Right kidney (tissue), 9 donors: ENCODE measurements at places on chromosomes 11 and 22.

- no peak for DNase-seq
These were observed 59.1 kb downstream of the WNT11 start for GRCh38 chr11:76147106-76147740.

DNA sequence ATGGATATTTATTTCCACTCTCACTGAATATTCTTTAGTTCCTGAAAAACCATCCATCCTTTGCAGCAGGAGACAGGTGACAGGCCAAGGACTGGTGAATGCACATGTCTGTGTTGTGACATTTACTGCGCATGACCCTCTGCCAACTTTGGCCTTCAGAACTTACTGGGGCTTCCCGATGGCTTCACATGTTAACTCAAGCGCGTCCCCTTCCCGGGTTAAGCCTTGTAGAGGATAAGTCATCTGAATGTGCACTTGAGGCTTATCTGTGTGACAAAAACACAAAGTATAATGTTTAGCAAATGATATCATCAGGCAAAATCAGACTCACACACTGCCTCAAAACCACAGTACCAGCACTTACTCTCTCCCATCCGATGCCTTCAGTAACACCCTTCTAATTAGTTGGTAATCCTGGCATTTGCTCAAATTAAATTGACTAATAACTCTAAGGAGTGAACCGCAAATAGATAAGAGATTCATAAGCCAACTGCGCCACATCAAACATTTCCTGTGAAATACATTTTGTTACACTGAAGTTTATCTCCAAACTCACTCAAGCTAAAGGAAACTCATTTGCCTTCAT lies 286.4 kb downstream of the CADM1 start:
- no peak for DNase-seq

- no peak for DNase-seq
These were observed 48.4 kb downstream of the COMMD9 start for GRCh38 chr11:36240801-36241200.

- DNase-seq: no peak
These were observed 50.6 kb downstream of the CYB5R2 start for GRCh38 chr11:7622721-7623120.

GRCh38 chr11:21173476-21173875 lies 504.1 kb downstream of the NELL1 start:
- DNase-seq: no peak

DNA sequence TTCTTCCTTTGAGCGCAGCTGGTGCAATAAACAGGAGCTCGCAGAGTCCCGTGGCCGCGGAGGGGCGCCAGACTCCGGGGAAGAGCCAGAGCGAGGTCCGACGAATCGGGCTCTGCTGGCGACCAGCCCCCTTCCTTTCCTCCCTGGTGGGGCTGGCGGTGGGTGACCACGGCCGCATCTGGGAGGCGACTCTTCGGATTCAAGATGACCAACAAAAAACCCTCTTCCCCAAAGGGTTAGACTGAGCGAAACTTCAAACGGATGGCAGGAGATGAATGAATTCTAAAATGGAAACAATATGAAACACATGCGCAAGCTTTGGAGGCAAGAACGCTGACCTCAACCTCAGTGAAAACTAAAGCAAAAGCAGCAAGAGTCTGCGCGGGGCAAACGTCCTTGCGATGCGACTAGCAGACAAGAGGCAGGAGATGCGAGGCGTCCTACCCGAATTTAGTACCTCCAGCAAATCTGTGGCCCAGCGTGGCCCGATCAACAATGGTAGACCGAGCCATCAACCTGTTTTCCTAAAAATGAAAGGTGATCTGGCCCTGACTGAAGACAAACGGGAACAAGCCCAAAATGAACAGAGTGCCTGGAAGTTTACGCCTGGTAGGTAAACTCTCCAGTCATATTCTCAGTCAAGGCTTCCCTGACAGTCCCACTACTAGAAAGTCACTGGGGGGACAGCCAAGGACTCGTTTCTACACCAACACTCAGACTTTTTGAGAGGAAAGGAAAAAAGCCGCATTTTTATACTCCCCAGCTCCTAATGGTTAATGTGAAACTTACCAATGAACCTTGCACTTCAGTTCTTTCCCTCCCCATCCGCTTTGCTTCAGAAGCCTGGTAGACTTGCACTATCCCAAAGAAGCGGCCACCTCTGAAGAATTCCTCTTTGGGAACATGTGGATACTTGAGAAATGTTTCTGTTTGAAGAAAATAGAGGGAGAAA lies 11.6 kb downstream of the MMP3 start:
- DNase-seq: peak; percentile 34

- no peak for DNase-seq
These were observed 14.4 kb downstream of the IL18BP start for GRCh38 chr11:72012897-72013721.

GRCh38 chr22:31160328-31160978 lies 471 bp downstream of the RNF185 start:
- DNase-seq: peak; percentile 56

DNA sequence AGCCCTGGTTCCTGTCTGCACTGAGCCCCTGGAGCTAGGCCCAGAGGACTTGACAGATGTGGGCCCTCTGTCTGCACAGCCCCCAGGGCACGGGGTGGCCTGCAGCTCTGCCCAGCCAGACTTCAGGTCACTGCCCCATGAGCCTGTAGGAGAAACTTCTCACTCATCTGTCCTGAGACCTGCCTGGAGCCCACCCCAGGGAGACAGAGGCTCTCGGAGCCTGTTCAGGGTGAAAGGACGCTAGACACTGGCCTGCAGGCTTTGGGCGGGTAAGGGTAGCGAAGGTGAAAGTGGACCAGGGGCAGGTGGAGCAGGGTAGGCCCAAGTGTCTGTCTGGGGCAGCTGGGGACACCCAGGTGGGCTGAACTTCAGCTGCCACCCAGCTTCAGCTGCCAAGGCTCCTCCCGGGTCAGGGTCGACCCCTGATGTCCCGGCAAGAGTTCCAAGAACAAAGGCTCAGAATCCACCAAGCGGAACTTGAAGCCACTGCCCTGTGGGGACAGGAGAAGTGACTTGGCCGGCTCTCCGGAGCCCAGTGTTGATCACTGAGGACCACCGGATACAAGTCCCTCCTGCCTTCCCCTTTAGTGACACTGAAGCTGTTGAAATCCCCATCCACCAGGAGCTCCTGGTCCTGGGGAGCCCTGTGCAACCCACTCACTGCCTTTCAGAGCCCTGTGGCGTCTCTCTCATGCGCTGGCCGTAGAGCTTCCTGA lies 90.3 kb downstream of the KCNQ1 start:
- DNase-seq: no peak

DNA sequence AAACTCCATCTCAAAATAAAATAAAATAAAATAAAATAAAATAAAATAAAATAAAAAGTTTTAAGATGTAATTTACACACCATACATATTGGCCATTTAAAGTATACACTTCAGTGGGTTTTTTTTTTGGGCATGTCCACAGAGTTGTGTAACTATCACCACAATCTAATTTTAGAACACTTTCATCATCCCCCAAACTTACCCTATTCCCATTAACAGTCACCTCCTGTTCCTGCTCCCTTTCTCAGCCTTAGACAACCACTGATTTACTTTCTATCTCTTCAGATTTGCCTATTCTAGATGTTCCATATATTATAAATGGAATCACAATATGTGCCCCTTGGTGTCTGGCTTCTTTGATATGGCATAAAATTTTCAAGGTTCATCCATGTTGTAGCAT lies 4.6 kb upstream of the ACER3 start:
- DNase-seq: no peak

DNA sequence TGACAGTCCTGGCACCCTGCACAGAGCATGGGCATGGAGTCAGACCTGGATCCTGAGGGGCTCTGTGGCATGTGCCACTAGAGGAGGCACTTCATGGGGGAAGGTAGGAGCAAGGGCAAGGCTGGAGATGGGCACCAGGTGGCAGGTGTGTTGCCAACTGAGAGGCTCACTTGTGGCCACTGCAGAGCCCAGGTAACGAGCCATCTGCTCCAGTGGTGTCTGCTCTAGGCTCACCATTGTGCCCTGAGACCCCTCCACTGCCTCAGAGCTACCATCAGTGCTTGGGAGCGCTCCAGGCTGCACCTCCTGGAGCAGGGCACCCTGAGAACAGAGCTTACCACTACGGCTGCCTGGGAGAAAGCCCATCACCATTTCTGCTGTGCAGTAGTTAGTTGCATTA lies 1.3 kb upstream of the ZDHHC8 start:
- DNase-seq: no peak

GRCh38 chr11:126864934-126865333 lies 135.6 kb downstream of the KIRREL3 start:
- no peak for DNase-seq

GRCh38 chr11:27347359-27348339 lies 15.4 kb downstream of the CCDC34 start:
- DNase-seq: no peak

DNA sequence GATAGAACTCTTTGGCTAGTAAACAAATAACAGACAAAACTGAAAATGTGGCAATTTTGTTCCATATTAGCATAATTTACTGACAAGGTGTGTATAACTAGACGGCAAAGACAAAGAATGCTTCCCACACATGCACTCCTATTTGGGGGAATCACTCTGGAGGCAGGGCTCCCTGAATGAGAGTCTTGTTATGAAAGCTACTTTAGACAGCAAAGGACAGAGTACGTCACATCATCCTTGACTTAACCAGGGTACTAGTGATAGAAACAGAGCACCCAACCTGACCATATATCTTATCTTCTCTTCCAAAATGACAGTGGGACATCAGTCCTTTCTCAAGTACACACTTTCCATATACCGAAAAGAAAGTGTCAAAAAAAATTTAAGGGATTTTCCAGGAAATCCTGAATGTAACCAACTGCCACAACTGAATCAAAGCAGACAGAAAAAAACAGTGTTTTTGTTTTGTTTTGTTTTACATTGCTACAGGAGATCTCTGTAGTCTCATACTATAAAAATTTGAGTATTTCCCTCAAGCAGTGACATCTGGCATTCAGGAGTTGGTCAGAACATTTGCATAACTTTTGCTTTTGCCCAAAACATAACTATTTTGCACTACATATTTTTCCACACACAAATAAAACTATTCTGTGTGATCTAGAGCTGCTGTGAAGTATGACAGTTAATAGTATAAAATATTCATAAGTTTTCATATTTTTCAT lies 98.9 kb downstream of the ARHGAP20 start:
- no peak for DNase-seq

DNA sequence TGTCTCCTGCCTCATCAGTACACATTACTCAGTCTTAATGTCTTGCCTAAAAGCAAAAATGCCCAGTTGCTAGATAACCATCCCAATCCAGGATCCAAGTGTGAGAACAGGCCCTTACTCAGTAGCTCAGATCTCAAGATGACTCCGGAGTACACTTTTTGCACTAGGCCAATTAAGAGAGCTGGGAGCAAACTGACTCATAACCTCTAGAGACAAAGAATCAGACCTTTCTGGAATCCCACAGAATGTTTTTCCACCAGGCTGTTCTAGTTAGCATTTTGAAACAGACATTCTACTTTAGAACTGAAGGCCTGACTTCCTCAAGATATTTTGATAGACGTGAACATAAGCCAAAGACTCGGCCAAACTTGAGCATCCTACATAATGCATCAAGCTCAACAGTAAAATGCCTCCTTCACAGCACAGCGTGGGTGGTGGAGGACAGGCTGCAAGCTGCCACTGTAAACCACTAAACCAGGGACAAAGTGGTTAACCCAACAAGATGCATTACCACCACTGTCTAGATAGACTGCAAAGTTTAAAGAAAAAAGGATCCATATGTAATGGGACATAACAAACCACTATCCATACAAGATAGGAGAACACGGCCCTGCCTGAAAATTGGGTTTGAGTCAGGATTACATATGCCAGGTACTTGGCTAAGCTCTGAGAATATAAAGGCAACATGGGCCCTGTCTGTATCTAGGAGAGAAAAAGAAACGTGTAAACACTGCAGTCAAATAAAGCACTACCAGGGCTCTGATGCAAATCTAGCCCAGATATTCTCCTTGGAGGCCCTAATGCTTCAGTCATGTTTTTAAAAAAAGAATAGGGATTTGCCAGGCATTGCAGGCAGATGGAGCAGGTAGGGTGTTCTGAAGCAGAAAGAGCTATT lies 48.3 kb downstream of the MYH9 start:
- DNase-seq: no peak

DNA sequence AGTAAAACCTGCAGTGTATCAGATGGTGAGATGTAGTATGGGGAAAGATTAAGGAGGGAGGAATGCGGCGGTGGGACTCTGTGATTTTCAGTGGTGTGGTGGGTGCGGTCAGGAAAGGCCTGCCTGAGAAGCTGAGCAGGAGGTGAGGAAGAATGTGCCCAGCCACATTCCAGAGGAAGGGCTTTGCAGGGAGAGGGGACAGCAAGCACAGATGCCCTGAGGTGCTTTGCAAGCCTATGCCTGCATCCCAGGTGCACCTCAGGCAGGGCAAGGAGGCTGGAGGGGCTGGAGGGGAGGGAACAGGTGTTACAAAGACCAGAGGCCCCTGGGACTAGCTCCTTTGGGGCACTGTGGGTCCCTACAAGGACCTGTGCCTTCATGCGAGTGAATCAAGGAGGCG lies 42.1 kb downstream of the MYO7A start:
- no peak for DNase-seq

DNA sequence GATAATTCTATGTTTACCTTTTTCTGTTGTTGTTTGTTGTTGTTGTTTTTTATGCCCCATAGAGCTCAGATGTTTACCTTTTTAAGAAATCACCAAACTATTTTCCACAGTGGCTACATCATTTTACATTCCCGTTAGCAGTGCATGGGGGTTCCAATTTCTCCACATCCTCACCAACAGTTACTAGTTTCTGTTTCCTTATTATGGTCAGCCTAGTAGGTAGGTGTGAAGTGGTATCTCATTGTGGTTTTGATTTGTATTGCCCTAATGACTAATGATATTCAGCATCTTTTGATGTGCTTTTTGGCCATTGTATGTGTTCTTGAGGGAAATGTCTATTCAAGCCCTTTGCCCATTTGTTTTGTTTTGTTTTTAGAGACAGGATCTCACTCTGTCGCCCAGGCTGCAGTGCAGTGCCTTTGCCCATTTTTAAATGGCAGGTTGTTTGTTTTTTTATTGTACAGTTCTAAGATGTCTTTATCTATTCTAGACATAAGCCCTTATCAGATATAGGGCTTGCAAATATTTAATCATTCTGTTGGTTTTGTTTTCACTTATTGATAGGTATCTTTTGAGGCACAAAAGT lies 27.5 kb downstream of the CHEK2 start:
- DNase-seq: no peak

GRCh38 chr22:41915786-41916493 lies 1.1 kb upstream of the SHISA8 start:
- no peak for DNase-seq

GRCh38 chr22:45451972-45452371 lies 38.5 kb downstream of the RIBC2 start:
- no peak for DNase-seq

DNA sequence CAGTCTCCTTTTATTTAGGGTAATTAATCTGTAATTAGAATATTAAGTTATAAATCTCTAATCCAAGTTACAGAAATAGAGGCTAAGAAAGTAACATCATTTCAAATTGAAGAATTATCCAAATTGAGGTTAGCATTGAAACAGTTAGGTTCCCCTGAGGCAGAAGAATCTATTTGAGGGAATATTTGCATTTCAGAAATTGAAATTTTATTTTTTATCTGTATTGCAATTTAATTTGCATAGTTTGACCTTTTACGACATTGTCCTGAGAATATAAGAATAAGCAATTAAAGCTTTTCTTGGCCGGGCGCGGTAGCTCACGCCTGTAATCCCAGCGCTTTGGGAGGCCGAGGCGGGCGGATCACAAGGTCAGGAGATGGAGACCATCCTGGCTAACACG lies 27.6 kb downstream of the DDIAS start:
- no peak for DNase-seq
